ENCODE measurements at places on chromosomes 1 and 21. TPM values are rescaled to one million over a fixed set of nuclear protein-coding genes. Genes with fewer than 3 reads are reported as not detected.

The PSMD4 gene
- total RNA-seq: 149 TPM

The LCE3D gene
- total RNA-seq: not detected

The PDC gene
- not detected for total RNA-seq

DNA sequence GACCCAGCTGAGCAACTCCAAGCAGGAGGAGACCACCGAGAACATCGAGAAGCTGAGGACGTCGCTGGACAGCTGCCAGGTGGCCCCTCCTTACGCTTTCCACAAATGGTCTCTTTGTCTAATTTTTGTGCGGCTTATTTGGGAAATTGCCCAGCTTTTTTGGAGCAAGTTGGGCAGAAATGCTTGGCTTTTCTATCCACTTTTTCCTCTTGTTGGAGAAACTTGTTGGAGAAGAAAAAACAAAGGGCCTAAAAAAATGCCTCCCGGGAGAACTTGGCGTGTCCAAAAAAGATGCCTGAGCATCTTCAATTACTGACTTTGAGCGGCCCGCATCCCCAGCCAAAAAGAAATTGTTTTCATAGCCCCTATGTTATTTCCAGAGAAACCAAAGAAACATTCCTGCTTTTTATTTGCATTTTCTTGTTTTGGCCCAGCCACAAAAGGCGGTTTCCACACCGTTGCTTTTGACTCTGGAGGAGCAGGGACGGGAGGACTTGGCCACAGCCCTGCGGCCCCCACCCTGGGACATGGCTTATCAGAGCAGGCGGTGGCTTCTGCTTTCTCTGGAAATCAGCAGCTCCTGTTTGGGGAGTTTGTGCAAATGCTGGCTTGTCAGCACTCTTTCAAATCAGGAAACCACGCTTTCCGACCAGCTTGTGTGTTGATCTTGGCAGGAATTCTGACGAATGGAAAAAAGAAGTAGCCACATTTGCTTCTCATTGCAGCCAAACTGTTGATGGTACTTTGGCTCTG, 81.2 kb upstream of the EFHD2 start:
- peak overlapping the region; percentile 10 for H3K27ac ChIP-seq
- H3K4me1 ChIP-seq: peaks cover 3% of the 10 kb centered on the region
- no peaks in the 10 kb centered on the region for H3K36me3 ChIP-seq
- H3K27me3 ChIP-seq: no peaks in the 10 kb centered on the region
- DNase-seq: peak; percentile 84
- H3K4me3 ChIP-seq: no peak overlapping the region

GRCh38 chr1:156754219-156754618, 2.7 kb upstream of the HDGF start:
- H3K27me3 ChIP-seq: no peaks in the 10 kb centered on the region
- H3K4me3 ChIP-seq: no peak overlapping the region
- no peak for DNase-seq
- H3K27ac ChIP-seq: no peak overlapping the region
- H3K36me3 ChIP-seq: no peaks in the 10 kb centered on the region

DNA sequence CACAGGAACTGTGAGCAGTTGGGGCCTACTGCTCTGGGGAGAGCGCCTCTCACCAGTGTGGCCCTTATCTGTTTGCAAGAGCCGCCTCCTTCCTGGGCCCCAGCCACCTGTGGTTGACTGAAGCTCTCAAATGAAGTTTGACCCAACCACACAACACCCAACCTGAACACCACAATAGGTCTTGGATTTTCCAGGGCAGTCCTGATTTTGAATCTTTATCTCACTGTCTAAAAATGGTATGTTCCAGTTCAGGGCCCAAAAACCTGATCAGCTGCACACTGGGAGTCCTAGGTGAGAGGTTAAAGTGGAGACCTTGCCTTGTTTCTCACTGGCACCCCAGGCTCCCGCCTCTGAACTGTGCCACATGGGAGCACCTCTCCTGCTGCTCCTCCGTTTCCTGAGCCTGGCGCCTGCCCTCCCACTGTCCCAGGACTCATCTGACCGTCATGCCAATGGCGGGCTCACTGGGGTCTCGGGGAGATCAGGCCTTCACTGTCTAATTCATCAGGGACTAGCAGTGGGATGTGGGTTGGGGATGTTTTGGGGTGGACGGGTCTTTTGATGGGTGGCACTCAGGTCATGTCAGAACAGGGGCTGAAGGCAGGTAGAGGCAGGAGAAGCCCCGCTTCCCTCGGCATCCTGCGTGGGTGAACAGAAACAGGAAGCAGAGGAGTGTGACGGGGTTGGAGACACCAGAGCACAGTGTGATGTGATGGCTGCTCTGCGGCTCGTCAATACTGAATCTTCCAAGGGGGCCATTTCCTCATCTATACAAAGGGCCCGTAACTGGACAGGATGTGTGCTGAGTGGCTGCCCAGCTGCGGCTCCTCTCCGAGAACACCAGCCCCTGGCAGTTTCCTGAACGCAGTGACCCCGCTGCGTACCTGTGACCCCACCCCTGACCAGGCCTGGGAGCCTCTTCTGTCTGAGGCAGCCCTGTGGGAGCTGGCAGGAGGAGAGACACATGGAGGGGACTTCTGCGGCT, 59.6 kb upstream of the ITPKB start:
- H3K27me3 ChIP-seq: no peaks in the 10 kb centered on the region
- H3K27ac ChIP-seq: peak overlapping the region; percentile 54
- DNase-seq: no peak
- no peak overlapping the region for H3K4me3 ChIP-seq
- H3K36me3 ChIP-seq: no peaks in the 10 kb centered on the region

The NR0B2 gene
- 6.2 TPM for total RNA-seq

- no peaks in the 10 kb centered on the region for H3K27me3 ChIP-seq
- DNase-seq: no peak
- no peak overlapping the region for H3K4me3 ChIP-seq
- no peak overlapping the region for H3K27ac ChIP-seq
- H3K36me3 ChIP-seq: no peaks in the 10 kb centered on the region
Observed at GRCh38 chr1:23810818-23811540, 10.4 kb upstream of the GALE start.

- peak overlapping the region; percentile 57 for H3K4me3 ChIP-seq
- no peaks in the 10 kb centered on the region for H3K27me3 ChIP-seq
- H3K27ac ChIP-seq: peak overlapping the region; percentile 88
- DNase-seq: no peak
Observed at GRCh38 chr1:235329139-235329902, 951 bp downstream of the GGPS1 start.

DNA sequence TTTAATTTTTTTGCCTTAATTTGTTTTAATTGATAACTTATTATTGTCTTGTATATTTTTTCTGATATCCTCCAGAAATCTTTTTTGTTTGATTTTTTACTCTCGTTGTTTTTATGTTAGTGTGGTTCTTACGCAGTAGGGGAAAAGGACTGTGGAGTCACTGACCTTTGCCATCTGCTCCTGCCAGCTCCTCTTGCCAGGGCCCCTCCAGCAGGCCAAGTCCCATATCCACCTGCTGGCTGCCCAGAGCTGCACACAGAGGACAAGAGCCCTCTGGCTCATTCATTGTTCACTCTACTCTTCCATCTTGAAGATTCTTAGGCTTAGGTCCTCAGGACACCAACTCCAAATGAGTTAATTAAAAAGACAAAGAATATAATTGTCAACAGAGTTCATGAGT, 316.4 kb upstream of the DUSP10 start:
- H3K27me3 ChIP-seq: no peaks in the 10 kb centered on the region
- no peaks in the 10 kb centered on the region for H3K36me3 ChIP-seq
- H3K4me3 ChIP-seq: no peak overlapping the region
- no peak for DNase-seq
- no peaks in the 10 kb centered on the region for H3K4me1 ChIP-seq

GRCh38 chr1:214349008-214349407, 68.0 kb downstream of the SMYD2 start:
- H3K27me3 ChIP-seq: no peaks in the 10 kb centered on the region
- peaks cover 28% of the 10 kb centered on the region for H3K4me1 ChIP-seq
- DNase-seq: no peak

DNA sequence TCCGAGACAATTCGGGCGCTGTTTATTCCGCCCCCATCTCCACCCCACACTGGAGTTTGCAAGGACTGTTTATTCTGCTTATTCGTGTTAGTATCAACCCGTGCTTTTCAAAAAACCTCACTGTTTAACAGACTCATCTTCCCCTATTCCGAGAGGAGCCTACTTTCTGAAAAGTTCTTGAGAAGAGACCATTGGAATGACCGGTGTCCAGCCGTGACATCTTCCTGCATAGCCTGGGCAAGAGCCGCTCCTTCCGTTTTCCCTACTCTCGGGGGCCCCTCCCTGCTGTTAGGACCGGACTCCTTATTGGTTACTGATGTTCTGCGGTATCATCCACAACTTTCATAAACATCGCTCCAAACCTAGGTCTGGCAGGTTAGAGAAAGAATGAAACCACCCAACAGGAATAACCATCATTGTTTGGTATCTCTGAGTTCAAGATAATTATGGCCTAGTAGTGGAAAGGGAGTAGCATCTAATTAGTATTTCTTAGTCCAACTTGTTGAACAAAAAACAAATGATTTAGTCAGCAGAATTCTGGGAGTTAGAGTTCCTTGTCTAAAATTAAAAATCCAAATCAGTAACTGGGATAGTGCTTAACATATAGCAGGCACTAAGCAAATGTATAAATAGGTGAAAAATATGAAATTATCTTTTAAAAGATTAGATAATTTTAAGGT, 837 bp downstream of the STXBP3 start:
- H3K27me3 ChIP-seq: no peaks in the 10 kb centered on the region
- peak overlapping the region; percentile 95 for H3K27ac ChIP-seq
- H3K36me3 ChIP-seq: peaks cover 13% of the 10 kb centered on the region
- peak; percentile 82 for DNase-seq
- peak overlapping the region; percentile 75 for H3K4me3 ChIP-seq

GRCh38 chr1:86741947-86742572, 37.7 kb downstream of the SH3GLB1 start:
- peaks cover 15% of the 10 kb centered on the region for H3K4me1 ChIP-seq
- peak; percentile 29 for DNase-seq
- no peaks in the 10 kb centered on the region for H3K36me3 ChIP-seq
- H3K27me3 ChIP-seq: no peaks in the 10 kb centered on the region
- H3K27ac ChIP-seq: no peak overlapping the region
- H3K4me3 ChIP-seq: no peak overlapping the region

GRCh38 chr1:167158813-167159275, 61.8 kb upstream of the POU2F1 start:
- H3K27me3 ChIP-seq: no peaks in the 10 kb centered on the region
- no peaks in the 10 kb centered on the region for H3K4me1 ChIP-seq
- DNase-seq: no peak
- no peaks in the 10 kb centered on the region for H3K36me3 ChIP-seq
- H3K27ac ChIP-seq: no peak overlapping the region

DNA sequence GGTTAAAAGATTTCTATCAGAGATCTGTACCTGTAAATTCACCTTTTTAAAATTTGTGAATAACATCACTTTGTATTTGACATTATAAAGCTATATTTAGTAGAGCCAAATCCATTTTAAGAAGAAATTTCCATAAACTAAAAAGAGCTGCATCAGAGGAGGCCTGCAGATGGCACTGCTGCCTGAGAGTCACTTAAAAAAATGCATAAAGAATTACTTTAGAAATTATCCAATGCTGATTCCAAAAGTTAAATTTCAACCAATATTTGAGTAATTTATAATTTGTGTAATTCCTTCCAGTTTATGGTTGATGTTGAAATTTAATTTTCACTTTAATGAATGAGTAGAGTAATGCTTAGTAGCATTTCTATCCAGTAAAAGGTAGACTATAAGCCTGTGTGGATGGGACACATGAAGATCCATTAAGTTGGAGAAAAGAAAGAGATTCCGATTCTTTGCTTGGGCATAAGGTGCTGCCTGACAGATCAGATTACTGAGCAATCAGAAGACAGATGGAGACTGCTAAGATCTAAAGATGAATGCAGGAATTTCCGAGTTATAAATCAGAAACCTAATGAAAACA, 20.7 kb upstream of the RPE65 start:
- no peaks in the 10 kb centered on the region for H3K36me3 ChIP-seq
- no peak overlapping the region for H3K27ac ChIP-seq
- no peak overlapping the region for H3K4me3 ChIP-seq

The ANGPTL7 gene
- 2.1 TPM for total RNA-seq

DNA sequence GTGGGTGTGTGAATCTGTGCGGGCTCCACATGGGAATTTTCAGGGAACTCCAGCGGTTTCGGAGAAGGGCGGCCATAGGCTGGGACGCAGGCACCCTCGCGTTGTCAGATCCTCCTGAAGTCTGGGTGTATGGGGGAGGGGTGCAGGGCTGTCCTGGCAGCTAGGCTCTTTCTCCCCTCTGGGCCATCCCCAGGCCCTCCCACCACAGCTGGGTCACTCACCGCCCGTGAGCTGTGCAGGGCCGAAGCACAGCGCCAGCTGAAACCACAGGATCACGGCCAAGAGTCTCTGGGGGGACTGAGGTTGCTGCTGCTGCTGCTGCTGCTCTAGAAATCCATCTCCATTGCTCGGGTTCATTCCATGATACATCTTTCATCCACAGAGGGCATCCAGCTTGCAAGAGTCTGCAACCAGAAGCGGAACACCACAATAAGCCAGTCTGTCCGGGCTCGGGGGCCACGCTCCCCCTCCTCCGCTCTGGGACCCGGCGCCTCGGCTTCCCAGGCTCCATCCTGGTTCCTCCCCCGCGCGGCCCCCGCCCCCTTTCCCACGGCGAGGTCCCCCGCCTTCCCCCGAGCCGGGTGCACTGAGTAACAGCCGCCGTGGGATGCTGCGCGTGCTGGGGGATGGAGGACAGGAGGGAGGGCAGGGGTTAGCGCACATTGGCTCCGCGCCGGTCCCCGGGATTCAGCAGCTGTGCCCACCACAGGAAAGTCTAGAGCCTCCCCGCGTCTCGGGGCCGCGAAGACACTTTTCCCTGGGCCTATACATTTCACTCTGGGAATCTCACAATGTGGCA, 720 bp downstream of the SUSD4 start:
- H3K27me3 ChIP-seq: peaks cover 11% of the 10 kb centered on the region
- no peak overlapping the region for H3K27ac ChIP-seq
- peak overlapping the region; percentile 62 for H3K4me3 ChIP-seq
- peaks cover 23% of the 10 kb centered on the region for H3K4me1 ChIP-seq

The PLA2G2F gene
- not detected for total RNA-seq

GRCh38 chr1:54850069-54850730, 36.8 kb downstream of the DHCR24 start:
- H3K36me3 ChIP-seq: no peaks in the 10 kb centered on the region
- no peak for DNase-seq
- H3K4me3 ChIP-seq: no peak overlapping the region
- no peaks in the 10 kb centered on the region for H3K4me1 ChIP-seq

DNA sequence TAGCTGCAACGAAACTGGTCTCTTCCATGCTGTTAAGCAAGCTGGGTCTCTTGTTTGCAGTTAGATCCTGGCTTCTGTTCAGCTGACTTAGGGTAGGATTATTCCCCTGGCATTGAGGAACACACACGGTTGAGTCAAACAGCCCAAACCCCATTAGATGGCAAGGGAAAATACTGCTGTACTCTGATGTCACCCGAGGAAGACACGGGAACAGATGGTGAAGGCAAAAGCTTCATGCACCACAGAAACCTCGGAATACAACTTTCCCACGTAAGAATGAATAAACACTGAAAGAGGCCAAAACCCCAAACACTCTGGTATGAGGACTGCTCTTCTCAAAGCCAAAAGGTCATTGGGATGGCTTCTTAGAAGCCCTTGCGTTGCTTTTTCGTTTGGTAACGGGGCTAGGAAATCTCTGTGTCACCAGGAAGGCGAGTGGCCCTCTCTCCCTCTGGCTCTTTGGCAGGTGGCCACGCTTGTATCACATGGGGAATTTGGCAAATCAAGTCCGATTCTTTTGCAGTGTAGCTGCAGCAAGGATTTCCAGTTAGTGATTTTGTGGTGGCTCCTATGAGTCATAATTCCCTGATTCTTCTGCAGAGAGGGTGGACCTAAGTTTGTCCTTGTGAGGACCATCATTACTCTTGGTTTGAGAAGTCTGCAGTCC, 16.7 kb upstream of the LYST start:
- no peaks in the 10 kb centered on the region for H3K36me3 ChIP-seq
- H3K4me1 ChIP-seq: no peaks in the 10 kb centered on the region
- peak; percentile 89 for DNase-seq
- H3K27me3 ChIP-seq: no peaks in the 10 kb centered on the region
- peak overlapping the region; percentile 37 for H3K27ac ChIP-seq
- H3K4me3 ChIP-seq: no peak overlapping the region

The KRTAP7-1 gene
- total RNA-seq: not detected
